ENCODE measurements at places on chromosomes 2 and 18.

GRCh38 chr18:32831781-32832180 lies 59.0 kb upstream of the KLHL14 start:
- no peak for DNase-seq

GRCh38 chr2:89848114-89848513 lies 1156.6 kb downstream of the RPIA start:
- no peak for DNase-seq

GRCh38 chr2:150832686-150833085 lies 345.2 kb upstream of the RND3 start:
- no peak for DNase-seq

- no peak for DNase-seq
These were observed 47.5 kb upstream of the ZNF397 start for GRCh38 chr18:35193316-35193715.

DNA sequence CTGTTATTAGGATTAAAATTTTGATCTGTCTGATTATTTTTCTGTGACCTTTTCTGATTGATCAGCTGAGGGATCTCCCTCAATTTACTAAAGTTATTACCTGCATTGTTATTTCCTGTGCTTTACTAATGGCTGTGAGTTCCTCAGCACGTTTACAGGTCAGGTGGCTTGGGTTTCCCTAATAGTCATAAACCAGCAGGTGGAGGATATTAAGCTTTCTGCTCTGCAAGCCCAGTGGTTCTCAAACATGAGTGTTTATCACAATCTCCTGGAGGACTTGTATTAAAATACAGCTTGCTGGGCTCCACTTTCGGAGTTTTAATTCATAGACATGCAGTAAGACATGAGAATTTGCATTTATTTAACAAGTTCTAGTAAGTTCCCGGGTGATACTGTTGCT lies 22.4 kb upstream of the UGP2 start:
- DNase-seq, result no peak
